Fibroblast of skin of abdomen (primary cell): ENCODE measurements at places on chromosomes 11 and 22.

GRCh38 chr22:29385748-29386147 lies 2.6 kb downstream of the AP1B1 start:
- no peak for DNase-seq

DNA sequence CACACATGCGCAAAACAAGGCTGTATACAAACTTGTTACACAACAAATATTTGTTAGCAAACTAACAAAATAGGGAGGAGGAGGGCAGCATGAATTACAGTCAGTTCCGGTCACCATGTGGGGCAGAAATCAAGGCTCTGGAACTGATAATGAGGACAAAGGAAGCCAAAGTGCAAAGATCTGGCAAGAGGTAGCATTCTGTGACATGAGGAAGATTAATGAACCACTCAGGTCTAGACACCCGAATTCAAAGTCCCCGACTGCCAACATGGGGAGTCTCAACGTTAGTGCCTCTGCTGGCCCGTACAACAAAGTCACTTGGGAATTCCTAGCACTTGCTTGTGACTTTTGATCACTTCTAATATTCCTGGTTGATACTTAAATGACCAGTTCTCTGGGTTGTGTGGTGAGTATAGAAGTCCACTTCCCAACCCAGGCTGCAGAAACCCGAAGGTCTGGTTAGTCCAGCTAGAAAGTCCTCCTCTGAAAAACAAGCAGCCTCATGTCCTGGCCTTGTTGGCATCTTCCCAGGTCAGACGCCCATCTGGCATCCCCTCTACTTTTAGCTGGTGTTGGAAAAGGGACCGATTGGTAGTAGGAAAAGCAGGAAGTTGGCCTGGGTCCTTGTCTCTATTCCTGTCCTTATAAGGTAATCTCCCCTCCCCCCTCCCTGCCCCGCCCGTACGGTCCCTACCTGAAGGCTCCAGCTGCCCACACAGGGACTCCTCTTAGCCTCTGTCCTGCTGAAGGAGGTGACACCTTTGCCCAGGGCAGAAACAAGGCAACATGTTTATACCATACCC lies 1.6 kb downstream of the SUN2 start:
- peak; percentile 53 for DNase-seq

- DNase-seq: no peak
Observed at GRCh38 chr11:117456027-117456720, 128.5 kb downstream of the CEP164 start.

DNA sequence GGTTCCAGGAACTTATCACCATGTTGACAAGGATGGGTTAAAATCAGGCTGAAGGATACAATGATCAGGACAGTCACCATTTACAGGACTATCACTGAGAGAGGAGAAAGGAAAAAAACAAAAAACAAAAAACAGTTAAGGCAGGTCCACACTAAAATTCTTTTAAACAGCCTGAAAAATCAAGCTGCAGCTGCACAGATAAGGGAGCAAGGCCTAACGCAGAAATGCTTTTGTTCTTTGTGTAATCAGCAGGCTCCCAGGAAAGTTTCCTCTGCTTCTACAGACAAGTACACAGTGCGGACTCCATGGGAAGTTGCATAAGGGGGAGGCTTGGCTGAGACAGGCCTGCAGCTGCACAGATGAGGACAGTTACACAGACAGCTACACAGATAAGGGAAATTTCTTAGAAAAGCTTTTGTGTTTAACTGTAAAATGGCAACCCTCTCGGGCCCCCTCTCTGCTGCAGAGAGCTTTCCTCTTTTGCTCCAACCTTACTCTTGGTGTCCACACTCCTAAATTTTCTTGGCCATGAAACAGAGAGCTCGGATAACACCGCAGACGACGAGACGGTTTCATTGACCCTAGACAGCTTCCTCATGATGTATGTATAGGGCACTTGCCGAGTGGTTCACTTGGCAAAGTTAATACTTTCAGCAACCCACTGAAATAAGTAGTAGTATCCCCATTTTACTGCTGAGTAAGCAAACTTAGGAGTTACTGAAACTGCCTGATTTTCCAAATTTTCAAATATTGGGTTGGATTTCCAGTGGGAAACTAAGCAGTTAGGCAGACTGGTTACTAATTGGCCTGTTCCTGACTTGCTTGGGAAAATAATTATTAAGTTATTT lies 45.5 kb downstream of the PIWIL3 start:
- DNase-seq: peak; percentile 1

DNA sequence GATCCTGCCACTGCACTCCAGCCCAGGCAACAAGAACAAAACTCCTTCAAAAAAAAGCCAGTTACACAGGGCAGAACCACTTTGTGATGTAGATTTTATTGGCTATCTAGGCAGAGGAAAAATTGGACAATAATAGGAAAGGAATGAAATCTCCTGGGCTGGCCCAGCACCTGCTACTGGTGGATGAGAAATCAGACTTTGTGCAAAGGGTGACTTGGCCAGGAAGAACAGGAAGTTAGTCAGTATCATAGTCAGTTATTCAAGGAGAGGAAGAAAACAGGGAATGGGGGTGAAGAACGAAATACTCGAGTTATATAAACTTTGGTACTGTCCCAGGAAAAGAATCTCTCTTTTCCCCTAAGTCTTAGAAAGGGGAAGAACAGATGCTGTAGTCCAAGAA lies 11.0 kb upstream of the SPTBN2 start:
- DNase-seq: no peak

DNA sequence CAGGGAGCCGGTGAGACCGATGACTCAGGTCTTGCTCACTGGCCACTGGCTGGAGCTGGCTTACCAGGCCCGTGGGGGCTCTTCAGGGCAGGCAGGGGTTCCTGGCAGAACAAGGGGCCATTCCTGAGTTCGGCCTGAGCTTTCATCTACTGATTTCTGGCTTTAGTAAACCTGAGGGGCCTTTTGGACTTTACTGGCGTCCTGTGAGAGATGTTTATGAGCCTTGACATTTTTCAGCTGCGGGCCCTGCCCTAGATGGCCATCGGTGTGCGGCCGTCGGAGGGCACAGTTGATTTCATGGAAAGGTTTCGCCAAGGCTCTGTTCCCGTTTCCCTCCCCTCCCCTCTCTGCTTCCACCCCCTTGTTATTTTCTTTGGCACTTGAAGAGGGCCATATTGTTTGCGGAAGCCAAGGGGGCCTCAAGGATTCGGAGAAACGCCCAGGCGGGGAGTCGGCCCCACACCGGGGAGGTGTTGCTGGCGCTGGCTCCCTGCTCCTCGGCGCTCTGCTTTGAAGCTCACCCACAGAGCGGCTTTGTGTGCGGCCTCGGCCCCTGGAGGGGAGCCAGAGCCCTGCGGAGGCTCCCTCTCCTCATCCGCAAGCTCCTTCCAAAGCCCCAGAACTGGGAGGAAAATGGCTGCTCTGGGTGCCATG lies 17.7 kb downstream of the ELF5 start:
- DNase-seq: no peak

GRCh38 chr11:120532832-120533196 lies 21.3 kb downstream of the GRIK4 start:
- peak; percentile 49 for DNase-seq

GRCh38 chr11:117146521-117146920 lies 2.4 kb downstream of the PAFAH1B2 start:
- DNase-seq: peak; percentile 37

- DNase-seq: no peak
Observed at GRCh38 chr22:37781434-37782059, 26.2 kb upstream of the GCAT start.

GRCh38 chr11:111308140-111308539 lies 9.8 kb downstream of the POU2AF3 start:
- no peak for DNase-seq

DNA sequence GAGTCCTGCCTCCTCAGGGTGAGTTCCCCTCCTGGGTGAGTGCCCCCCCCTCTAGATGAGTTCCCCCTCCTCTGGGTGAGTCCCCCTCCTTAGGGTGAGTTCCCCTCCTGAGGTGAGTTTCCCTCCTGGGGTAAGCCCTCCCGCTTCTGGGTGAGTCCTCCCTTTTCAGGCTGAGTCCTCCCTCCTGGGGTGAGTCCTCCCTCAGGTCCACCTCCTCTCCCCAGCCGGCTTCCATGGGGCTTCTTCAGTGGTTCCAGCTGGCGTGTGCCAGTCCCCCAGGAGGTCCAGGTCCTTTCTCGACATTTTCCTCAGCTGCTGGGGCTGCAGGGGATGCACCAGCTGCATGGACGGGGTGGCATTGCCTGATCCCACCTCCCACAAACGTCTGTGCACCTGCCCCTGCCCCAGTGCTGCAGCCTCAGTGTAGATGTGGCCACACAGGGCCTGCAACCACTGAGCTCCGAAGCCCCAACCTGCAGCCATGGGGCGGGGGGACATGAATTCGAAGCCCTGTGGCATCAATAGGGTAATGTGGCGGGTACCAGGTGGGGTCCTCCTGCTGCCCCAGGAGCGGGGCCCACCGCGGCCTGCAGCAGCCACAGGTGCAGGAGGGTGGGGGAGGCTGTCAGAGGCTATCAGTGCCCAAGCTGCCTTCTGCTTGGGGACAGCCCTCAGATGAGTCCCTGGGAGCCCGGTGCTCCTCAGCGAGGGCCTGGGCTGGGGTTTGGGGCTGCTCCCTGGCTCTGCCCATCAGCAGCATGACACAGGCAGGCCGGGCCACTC lies 101.3 kb upstream of the FGF3 start:
- no peak for DNase-seq

- DNase-seq: no peak
Observed at GRCh38 chr11:88313441-88313840, 24.1 kb downstream of the CTSC start.

DNA sequence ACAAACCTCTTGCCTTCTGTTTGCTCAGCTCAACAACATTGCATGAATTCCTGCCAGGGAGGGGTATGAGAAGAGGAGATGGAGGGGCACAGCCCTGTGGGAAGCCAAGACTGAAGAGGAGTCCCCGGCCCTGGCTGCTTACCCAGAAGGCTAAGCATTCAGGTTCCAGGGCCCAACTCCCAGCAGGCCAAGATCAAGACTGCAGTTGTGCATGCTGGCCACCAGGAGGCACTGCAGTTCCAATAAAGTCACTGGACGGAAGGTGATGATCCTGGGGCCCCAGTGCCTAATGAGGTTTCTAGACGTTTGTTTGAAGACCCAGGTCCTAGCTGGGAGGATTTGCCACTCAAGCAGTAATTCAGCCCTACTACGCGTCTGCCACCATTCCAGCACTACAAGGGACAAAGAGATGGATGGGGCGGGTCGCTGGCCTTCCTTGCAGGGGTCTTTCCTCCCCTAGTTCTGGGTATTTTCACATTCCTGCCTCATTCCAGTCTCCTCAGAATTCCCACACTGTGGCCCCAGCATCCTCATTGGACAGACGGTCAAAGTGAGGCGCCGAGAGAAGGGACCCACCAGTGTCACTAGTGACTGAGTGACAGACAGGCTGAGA lies 23.6 kb downstream of the ALX4 start:
- peak; percentile 40 for DNase-seq

- DNase-seq: no peak
Observed at GRCh38 chr11:123505546-123506299, 75.7 kb downstream of the GRAMD1B start.

GRCh38 chr11:112655371-112655770 lies 305.8 kb upstream of the NCAM1 start:
- DNase-seq: peak; percentile 88

- DNase-seq: no peak
Observed at GRCh38 chr11:118641397-118642019, 34.1 kb downstream of the PHLDB1 start.

DNA sequence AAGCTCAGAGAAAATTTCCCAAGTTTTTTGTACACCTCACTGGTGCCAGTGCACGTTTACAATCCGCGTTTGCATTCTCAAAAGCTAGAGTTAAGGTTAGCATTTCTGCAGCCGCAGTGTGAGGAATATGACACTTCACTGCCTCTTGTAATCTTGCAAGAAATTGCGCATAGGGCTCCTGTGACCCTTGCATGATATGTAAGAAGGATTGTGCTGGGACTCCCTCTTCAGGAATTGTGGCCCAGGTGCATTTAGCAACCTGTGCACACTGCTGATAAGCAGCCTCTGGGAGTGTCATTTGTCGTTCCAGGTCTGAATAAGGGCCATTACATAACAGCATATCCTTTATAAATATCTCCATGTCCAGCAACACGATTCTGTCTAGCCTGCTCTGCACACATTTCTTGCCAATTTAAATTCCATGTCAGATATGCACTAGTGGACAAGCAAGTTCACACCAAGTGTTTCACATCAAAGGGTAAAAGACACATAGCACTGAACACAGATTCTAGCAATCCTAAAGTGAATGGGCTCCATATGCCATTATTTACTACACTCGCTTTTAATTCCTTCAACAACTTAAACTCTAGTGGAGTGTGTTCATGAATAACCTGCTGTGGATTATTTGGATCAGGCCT lies 69.2 kb upstream of the INCENP start:
- DNase-seq: peak; percentile 53

GRCh38 chr11:66956689-66957290 lies 1.4 kb downstream of the PC start:
- DNase-seq: peak; percentile 39

- no peak for DNase-seq
Observed at GRCh38 chr22:44660051-44660830, 41.8 kb upstream of the PRR5 start.
